SIG-M5 (cell line): ENCODE measurements at places on chromosomes 1 and 21.

DNA sequence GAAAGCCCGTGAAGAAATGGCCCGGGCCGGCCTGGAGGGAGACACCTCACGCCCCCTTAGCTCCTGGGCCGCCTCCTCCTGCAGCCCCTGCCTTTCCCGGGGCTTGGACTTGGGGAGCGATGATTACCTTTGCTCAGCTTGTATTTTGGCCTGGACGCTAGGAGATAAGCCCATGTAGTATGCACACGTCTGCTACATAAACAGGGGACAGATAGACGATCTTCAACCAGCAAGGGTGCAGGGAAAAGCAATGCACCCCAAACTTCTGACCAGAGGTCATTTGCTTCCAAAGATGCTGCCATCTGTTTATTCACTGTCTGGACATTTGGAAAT, 936 bp downstream of the TP73 start:
- DNase-seq: no peak

DNA sequence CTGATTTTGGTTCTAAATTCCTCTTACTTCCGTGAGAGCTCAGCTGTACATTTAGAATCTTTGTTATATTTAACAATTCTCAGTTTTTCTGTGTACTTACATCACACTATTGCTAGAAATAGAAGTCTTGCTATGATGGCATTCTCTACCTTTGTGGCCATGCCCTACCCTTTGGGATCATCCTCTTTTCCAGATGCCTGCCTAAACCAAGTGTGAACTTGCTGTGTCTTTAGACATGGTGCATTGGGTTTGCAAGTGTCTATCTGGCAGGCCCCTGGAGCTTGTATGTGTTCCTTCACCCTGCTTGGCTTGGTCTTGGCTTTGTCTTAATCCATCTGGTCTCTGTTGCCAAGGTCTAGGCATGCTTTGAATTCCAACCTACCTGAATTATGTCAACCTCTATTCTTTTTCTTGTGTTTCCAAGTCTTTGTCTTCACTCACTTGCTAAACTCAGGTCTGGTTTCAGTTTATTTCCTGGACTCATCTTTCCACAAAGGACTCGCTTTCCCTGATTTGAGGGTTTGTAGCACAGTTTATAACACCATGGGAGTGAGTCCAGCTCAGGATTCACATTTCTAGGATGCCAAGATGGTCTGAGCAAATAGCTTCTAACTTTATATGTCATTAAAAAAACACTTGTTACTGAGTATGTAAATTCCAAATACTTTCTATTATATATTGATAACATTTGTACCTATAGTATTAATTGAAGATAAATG, 20.6 kb upstream of the APOBEC4 start:
- DNase-seq: no peak

DNA sequence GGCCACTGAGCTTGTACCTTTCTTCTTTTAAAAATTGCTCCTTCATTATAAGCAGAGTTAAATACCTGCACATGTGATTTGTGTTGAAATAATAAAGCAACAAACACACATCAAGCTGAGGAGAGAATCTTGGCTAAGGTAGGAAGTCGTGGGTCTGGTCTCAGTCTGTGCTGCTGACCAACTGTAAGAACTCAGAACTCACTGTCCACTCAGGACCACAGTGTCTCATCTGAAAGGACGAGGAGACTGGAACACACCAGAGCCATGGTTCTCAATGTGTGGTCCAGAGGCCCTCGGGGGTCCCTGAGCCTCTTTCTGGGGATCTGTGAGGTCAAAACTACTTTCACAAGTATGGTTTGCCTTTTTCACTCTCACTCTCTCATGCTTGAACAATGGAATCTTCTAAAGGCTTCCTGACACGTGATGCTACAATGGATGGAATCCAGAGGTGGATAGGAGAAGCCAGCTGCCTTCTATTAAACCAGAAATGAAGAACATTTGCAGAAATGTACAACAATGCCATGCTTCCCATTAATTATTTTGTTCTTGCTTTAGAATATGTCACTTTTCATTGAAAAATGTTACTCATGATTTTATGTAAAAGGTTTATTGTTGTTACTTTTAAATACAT, 17.3 kb upstream of the ETS2 start:
- no peak for DNase-seq

DNA sequence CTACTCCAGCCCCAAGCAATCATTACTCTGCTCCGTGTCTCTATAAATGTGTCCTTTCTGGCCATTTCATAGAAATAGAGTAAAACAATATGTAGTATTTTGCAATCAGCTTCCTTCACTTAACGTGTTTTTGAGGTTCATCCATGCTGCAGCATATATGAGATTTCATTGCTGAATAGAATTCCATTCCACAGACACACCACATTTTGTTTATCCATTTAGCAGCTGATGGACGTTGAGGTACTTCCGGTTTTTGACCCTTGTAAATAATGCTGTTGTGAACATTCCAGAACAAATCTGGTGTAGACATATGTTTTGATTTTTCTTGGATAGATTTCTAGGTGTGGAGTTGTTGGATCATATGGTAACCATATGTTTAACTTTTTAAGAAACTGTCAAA, 30.7 kb downstream of the ADAM30 start:
- DNase-seq: no peak

GRCh38 chr1:22705586-22705985, 5.1 kb upstream of the EPHB2 start:
- DNase-seq: no peak

GRCh38 chr21:38831526-38832467, 26.1 kb downstream of the ETS2 start:
- DNase-seq: peak; percentile 97

DNA sequence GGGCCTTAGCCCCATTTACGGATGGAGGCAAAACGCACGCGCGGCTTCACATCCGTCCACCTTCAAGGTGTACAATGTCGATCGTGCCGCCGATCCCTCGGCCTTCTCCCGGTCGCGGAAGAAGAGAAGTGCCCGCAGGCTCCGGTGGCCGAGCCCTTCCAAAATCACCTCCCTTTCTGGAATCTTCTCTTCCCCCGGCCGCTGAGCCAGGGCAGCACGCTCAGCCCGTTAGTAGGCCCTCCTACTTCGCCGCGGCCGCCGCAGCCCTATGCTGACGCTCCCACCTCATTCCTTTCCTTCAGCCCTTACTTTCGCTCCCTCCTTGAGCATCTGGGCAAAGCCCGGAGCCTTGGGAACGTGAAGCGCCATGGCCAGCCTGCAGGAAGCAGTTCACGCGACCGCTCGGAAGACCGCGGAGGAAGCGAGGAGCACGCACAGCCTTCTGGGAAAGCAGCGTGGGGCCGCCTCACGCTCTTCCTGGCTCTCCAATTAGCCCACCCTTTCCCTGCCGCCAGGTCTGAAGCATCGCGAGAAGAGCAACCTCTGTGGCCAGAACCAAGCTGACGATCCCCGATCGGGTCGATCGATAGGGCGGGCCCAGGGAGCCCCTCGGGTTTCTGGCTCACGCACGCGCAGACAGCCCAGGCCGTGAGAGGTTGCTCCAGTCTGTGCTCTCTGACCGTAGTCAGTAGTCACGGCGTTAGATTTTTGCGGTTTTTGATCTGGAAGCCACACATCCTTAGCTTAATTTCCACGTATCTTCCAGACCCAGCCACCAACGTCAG, at the start of gene CCT8:
CCT8 (minus strand) TSS at position 427 of the 785 bp plus-strand sequence; CDS start at position 369, 58 bp downstream.
- peak; percentile 97 for DNase-seq

GRCh38 chr1:197737916-197738315, 37.4 kb downstream of the DENND1B start:
- no peak for DNase-seq

DNA sequence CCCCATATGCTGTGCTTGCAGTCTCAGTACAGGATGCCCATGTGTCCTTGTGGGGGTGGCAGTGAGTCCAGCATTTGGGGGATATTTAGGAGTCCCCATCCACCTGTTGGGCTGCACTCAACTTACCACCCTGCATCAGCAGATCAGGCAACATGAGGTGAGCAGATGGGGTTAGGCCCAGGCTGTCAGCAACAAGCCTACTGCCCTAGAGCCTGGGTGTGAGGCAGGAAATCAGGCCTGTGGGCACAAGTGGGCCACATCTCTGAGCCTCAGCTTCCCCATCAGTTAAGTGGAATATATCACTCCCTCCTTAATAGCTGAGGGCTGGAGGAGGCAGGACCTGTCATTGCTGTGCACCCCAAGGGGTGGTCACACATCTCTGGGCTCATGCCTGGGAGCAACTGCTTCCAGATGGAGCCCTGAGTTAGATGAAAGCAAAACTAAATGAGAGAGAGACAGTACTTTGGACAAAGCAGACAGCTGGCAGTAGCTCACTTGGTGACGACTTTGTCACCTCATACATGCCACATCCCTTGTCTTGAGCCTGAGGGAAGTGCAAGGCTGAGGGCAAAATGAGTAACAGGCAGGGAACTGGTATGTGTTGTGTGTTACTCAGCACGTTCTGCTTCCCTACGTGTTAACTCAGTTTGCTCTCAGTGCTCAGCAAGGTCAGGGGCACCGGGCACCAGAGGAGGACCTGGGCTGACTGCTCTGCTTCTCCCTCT, 48.4 kb downstream of the TRIM11 start:
- DNase-seq: no peak

DNA sequence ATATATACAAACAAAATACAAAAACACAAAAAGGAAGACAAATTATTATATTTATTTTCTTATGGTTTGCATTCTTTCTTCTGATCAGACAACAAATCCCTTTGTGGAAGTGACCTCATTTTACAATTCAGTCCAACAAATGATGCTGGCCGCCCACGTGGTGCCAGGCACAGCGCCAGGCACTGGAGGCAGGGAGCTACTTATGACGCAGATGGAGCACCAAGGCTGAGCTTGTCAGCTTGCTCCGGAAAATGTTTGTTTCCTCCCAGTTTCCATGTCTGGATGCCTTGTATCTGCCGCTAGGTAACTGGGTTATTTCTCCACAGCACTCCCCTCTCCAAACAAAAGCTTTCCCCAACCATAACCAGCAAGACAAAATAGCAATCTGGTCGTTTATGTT, 30.7 kb upstream of the CD34 start:
- DNase-seq: no peak

DNA sequence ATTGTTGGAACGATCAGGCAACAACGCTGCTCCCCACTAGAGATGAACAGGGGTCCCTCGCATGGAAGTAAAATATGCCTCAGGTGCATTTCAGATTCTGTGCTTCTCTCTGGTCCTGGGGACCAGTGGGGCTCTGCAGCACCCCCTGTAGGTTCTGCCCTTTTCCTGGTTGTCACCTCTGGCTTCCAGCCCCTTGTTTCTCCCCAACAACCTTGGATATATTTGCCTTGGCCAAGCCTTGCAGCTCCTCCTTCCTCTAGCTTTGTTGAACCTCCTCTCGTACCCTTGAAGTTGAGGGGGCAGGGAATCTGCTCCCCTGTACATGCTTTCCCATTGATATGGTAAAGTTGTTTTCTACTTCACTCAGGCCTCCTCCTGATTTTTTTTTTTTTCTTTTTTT, 5.4 kb upstream of the RGSL1 start:
- DNase-seq: no peak

GRCh38 chr1:218380125-218380977, 35.2 kb downstream of the TGFB2 start:
- no peak for DNase-seq

DNA sequence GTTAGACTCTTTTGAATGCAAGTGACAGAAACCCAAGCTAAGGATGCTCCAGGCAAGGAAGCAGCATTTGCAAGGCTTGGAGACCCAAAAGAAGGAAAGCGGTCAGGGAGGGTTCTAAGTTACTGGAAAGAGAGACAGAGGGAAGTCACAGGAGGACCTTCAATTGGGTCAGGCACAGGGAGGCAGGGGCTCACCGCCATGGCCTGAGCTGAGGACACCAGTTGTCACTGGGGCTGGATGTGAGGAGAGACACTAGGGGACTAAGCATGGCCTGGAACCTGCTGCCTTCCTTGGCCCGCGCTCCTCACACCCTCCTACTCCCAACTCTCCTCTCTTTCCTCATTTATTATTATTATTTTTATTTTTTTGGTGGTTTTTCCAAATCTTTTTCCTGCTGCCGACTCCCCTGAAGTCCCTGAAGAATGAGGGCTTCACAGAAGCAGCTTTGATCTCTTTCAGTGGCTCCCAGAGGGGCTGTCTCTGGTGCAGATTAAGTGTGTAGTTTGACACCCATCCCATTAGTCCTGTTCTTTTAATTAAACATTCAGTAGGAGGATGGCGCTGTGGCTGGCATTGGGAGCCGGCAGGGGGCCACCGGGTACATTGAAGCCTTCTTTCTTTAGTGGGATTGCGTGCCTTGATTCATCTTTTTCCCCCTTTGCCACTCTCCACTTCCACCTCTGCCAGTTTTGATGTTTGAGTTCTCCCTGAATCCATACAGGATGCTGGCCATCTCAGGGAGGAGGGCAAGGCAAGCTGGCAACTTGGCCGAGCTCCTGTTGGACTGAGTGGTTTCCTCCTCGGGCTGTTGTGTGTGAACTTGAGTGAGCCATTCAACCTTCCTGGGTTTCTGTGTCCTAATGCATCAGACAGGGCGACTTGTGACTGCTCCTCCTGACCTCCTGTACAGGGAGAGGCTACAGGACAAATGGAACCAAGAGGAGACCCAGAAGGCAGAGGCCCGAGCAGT, 59.3 kb downstream of the MDM4 start:
- DNase-seq: no peak

- no peak for DNase-seq
These were observed 127.0 kb downstream of the ZP4 start for GRCh38 chr1:237763751-237764150.

- DNase-seq: no peak
These were observed 2.6 kb upstream of the KIF1B start for GRCh38 chr1:10207810-10208209.

DNA sequence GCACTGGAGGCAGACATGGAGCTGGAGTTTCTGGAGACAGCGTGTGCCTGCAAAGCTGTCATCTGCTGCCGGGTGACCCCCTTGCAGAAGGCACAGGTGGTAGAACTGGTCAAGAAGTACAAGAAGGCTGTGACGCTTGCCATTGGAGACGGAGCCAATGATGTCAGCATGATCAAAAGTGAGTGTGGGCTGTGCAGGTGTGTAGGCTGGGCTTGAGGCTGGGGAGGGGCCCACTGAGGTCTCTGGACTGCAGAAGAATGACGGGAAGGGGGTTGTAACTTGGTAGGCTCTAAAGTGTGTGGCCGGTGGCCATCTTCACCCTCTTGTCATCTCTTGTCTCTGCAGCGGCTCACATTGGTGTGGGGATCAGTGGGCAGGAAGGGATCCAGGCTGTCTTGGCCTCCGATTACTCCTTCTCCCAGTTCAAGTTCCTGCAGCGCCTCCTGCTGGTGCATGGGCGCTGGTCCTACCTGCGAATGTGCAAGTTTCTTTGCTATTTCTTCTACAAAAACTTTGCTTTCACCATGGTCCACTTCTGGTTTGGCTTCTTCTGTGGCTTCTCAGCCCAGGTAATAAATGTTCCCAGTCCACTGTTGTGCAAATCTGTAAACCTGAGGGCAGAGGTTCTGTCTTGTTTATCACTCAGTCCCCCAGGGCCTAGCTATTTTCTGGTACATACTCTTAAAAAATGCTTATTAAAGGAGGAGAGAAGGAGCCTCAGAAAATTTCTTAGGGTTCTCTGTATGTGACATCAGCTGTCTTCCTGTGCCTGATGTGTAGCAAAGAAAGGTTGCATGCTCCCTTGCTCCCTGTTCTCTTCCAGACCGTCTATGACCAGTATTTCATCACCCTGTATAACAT, 19.9 kb downstream of the ATP8B2 start:
- DNase-seq: no peak

- no peak for DNase-seq
These were observed 185.0 kb upstream of the KCNK2 start for GRCh38 chr1:214897581-214897980.

GRCh38 chr1:151853411-151853943, at the start of gene THEM5:
TSS of gene THEM5 (minus strand) at chr1:151853712. CDS start at chr1:151853565, 147 bp downstream.
- no peak for DNase-seq
